ENCODE measurements at places on chromosomes 7 and 10.

GRCh38 chr10:71064413-71065118 is 147.8 kb upstream of the UNC5B start:
- no peak for DNase-seq

DNA sequence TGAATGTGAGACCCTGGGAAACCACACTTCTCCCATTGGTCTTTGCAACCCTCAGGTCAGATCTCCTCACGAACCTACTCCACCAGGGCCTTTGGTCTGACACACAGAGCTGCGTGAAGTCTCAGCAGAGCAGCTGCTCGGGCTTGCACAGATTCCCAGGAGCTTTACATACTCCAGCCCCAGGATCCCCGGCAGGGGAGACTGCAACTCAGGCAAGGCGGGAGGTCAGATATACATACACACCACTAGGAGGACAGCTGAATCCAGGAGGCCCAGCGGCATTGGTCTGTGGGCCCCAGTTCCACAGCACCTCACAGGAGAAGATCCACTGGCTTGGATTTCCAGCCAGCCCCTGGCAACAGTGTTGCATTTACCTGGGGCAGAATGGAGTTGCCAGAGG is 239.2 kb downstream of the GPAM start:
- no peak for DNase-seq

DNA sequence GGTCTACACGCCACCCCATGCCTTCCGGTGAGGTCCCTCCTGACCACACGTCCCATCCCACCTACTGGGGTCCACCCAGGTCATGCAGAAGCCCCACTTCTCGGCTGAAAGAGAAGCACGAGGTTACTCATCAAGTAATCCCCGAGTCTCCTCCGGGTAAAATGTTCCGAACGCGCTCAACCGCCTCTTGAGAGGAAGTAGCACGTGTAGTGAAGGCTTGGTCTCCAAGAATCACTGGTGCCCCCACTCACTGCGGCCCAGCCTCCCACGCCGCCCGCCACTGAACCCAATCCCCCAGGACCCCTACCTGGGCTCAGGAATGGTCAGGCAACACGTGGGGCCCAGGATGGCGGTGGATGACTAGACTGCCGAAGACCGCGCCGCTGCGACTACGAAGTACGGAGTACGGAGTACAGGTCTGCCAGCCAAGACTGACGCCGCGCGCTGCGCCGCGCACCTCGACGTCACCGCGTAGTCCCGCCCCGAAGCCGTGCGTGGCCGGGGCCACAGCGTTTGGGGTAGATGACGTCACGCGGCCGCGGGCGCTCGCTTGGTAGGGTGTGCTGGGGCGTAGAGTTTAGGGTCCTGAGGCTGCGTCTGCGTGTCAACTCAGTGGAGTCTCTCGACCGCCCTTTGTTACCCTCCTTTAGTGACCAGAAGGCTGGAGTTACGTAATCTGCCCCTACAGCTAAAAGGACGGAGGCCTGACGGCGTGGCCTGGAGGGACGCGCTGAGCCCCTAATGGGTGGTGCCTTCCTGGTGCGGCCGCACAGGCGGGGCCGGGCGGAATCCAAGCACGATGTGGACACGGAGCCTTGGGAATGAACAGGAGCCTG is 7.6 kb upstream of the MYO1G start:
- peak; percentile 97 for DNase-seq

GRCh38 chr7:149598721-149599308 is 101.2 kb upstream of the ZNF746 start:
- DNase-seq, result peak; percentile 41

- DNase-seq, result no peak
Observed at GRCh38 chr7:51644216-51644615, 327.6 kb upstream of the COBL start.

DNA sequence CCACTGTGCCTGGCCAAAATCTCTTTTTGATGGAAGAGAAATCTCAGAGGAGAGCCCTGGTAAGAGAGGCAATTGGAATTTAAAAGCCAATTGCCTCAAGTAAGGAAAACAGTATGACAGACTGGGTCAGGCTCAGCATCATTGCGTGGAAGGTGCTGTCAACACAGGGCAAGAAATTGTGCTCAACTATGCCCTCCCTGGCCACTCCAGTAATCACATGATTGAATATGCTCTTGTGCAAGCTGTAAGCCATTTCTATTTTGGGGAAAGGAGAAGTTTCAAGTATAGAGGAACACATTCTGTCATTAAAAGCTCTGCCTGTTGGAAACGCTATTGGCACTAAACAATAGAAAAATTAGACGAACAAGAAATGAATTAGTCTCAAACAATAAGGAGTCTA is 1127.7 kb downstream of the REEP3 start:
- no peak for DNase-seq

DNA sequence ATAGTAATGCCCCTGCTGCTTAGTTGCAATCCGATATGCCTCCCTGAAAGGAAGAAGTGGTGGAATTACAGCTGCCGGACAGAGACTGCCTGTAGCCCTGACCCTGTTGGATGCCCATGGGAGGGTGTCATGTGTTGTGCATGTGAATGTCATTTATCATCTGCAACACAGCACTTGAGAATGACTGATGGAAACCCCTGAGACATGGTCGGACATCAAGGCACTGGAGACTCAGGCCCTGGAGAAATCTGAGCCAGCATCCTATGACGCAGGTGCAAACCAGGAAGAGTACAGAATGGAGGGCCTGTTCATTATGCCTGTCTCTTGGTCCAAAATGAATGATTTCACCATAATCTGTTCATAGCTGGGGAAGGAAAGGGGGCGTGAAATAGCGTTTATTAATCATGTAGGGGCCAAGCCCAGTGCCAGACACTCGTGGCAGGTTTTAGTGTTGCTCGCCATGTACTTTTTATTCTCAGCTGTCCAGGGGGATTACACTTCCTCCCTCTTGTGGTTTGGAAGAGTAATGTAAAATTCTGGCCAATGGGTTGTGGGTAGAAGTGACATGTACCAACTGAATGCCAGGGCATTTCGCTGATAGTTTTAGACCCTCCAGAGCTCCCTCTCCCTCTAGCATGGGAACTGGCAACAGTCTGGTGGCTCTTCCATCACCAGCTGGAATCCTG is 23.0 kb upstream of the LEP start:
- DNase-seq, result no peak

GRCh38 chr7:134696261-134696660 is 49.6 kb downstream of the BPGM start:
- no peak for DNase-seq

- peak; percentile 13 for DNase-seq
Observed at GRCh38 chr10:128859738-128860386, 607.2 kb upstream of the MGMT start.

DNA sequence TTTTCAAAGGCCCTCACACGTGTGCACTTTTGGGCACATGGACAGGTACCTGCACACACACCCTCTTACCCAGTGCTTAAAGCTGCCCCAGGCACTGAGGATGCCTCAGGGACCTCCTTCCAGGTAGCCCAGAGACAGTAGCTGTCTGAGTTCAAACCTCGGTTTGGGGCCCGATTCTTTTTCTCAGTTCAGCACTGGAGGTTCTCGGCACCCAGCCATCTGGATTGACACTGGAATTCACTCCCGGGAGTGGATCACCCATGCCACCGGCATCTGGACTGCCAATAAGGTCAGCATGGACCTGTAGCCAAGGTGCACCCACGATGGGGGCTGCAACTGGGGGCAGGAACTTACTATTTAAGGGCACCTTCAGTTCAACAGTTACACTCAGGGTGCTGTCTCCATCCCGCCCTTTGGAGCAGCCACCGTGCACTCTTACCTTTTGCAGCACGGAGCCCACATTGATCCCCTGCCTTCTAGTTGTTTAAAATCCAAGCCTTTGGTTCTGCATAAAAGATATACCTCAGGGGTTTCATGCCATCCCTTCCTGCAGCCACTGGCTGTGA is 17.7 kb downstream of the CPA5 start:
- no peak for DNase-seq

Measured in activated T-cell treated with anti-CD3 and anti-CD28 coated beads, Interleukin-2, amount 50 U/mL, for 72 hours (primary cell).